ENCODE measurements at places on chromosomes 6 and 20. TPM values are rescaled to one million over a fixed set of nuclear protein-coding genes. Genes with fewer than 3 reads are reported as not detected.

GRCh38 chr20:63327231-63327745 is 33.9 kb downstream of the CHRNA4 start:
- peaks cover 6% of the 10 kb centered on the region for H3K4me1 ChIP-seq
- no peak for DNase-seq
- no peaks in the 10 kb centered on the region for H3K36me3 ChIP-seq
- peaks cover 46% of the 10 kb centered on the region for H3K27me3 ChIP-seq

The RCAN2 gene
- 15.3 TPM for total RNA-seq

DNA sequence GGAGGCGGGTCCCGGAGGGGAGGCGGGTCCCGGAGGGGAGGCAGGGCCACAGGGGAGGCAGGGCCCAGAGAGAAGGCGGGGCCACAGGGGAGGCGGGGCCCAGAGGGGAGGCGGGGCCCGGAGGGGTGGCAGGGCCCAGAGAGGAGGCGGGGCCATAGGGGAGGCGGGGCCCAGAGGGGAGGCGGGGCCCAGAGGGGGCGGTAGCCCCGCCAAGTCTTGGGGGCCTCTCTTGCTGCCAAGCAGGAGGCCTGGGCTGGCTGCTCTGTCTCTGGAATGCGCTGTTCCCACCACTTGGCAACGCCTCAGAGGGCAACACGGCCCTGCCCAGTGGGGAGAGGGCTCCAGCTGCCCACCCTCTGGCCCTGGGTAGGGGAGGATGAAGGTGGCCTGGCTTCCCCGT is 80.5 kb downstream of the YTHDF1 start:
- H3K4me1 ChIP-seq, result no peaks in the 10 kb centered on the region
- no peak for DNase-seq
- H3K27me3 ChIP-seq, result peaks cover 51% of the 10 kb centered on the region
- no peaks in the 10 kb centered on the region for H3K36me3 ChIP-seq
- H3K4me3 ChIP-seq, result no peak overlapping the region
- H3K27ac ChIP-seq, result no peak overlapping the region

GRCh38 chr6:13455552-13455966 is 31.8 kb downstream of the GFOD1 start:
- no peak for DNase-seq
- H3K4me3 ChIP-seq, result no peak overlapping the region
- H3K36me3 ChIP-seq, result peaks cover 4% of the 10 kb centered on the region
- peaks cover 23% of the 10 kb centered on the region for H3K4me1 ChIP-seq
- no peaks in the 10 kb centered on the region for H3K27me3 ChIP-seq

DNA sequence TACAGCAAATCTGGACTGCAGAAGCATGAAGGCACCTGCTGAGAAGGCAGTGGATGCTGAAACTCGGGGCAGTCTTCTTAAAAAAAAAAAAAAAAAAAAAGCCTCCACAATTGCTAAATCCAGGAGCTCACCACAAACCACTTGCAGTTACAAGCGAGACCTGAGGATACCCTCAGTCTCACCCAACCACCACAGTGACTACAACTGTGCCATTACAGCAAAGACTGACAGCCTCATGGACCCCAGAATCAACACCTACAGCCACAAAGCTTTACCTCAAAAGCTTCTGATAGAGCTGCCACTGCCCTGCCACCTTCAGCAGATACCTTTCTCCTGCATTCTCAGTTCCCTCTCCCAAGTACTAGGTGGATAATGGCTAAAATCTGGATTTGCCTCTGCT is 9.0 kb downstream of the COL21A1 start:
- no peak for DNase-seq
- H3K4me3 ChIP-seq, result no peak overlapping the region
- H3K4me1 ChIP-seq, result peaks cover 46% of the 10 kb centered on the region
- H3K27ac ChIP-seq, result no peak overlapping the region
- no peaks in the 10 kb centered on the region for H3K36me3 ChIP-seq
- H3K27me3 ChIP-seq, result no peaks in the 10 kb centered on the region

The VNN1 gene
- 0.38 TPM for total RNA-seq

The SNX9 gene
- total RNA-seq, result 31.8 TPM

GRCh38 chr6:74518035-74518434 is 687.8 kb downstream of the COL12A1 start:
- no peaks in the 10 kb centered on the region for H3K36me3 ChIP-seq
- no peak overlapping the region for H3K4me3 ChIP-seq
- H3K27me3 ChIP-seq, result no peaks in the 10 kb centered on the region

DNA sequence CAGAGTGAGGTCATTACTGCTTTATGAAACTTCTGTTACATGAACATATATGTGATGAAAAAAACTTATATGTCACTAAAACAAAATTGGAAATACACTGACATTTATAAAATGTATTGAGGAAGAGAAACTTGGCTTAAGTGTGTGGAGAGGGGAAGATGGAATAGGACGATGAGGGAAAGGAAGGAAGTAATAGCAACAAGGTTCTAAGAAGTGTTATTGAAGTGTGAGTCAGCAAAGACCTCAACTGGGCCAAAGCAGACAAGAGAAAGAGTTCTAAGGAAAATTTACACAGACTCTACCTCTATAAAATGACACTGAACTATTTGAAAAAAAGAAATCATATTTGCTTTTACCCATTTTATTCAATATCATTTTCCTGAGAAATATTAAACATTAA is 38.3 kb downstream of the SNX3 start:
- no peak overlapping the region for H3K27ac ChIP-seq
- H3K4me1 ChIP-seq, result no peaks in the 10 kb centered on the region
- no peak overlapping the region for H3K4me3 ChIP-seq
- no peaks in the 10 kb centered on the region for H3K27me3 ChIP-seq

The DYNLT2 gene
- 4.0 TPM for total RNA-seq

The FLRT3 gene
- total RNA-seq, result 10.1 TPM

- H3K27me3 ChIP-seq, result no peaks in the 10 kb centered on the region
- no peak for DNase-seq
- no peak overlapping the region for H3K4me3 ChIP-seq
- H3K4me1 ChIP-seq, result no peaks in the 10 kb centered on the region
Observed at GRCh38 chr6:121042766-121043165, 291.5 kb downstream of the TBC1D32 start.

GRCh38 chr6:128807577-128807976 is 75.4 kb upstream of the LAMA2 start:
- H3K27ac ChIP-seq, result no peak overlapping the region
- no peaks in the 10 kb centered on the region for H3K27me3 ChIP-seq
- no peak for DNase-seq
- no peaks in the 10 kb centered on the region for H3K4me1 ChIP-seq
- no peak overlapping the region for H3K4me3 ChIP-seq
- no peaks in the 10 kb centered on the region for H3K36me3 ChIP-seq

GRCh38 chr6:144378437-144378836 is 93.3 kb downstream of the UTRN start:
- H3K36me3 ChIP-seq, result no peaks in the 10 kb centered on the region
- H3K27me3 ChIP-seq, result no peaks in the 10 kb centered on the region

GRCh38 chr20:2838170-2838797 is 2.2 kb downstream of the PCED1A start:
- peaks cover 12% of the 10 kb centered on the region for H3K36me3 ChIP-seq
- H3K4me1 ChIP-seq, result peaks cover 20% of the 10 kb centered on the region
- no peak overlapping the region for H3K27ac ChIP-seq
- H3K27me3 ChIP-seq, result no peaks in the 10 kb centered on the region
- DNase-seq, result peak; percentile 72
